DMS53 (cell line): ENCODE measurements at places on chromosomes 3 and 15.

DNA sequence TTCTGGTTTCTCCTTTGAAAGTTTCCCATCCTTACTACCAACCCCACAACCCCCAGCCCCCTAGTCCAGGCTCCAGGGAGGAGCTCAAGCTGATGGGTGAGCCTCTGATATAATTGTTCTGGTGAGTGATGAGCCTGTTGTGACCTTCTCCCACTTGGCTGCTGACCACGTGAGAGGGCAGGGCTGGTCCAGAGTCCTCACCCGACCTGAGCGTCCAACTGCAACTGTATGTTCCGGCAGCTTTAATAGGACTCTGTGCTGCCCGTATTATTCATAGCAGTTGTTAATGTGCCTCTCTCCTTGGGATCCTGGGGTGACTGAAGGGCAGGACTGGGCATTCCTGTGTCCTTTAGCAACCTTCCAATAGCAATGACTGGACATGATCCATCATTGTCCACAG is 56.2 kb downstream of the B3GNT5 start:
- no peak for DNase-seq

DNA sequence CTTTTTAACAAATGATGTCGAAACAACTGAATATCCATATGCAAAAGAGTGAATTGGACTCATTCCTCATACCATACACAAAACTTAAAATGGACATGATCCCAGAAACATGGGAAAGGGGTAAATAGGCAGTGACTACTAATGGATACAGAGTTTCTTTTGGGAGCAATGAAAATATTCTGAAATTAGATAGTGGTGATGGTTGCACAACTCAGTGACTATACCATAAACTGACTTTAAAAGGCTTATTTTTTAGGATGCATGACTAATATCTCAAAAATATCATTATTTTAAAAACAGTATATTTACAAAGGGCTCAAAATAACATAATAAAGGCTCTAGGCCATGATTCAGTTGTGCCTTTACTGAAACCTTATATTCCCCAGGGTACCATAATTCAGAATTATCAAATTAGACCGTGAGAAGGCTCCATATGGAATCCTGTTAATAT is 16.3 kb upstream of the ATP13A3 start:
- DNase-seq, result no peak

GRCh38 chr3:174425422-174425821 is 433.7 kb upstream of the NAALADL2 start:
- DNase-seq, result no peak

DNA sequence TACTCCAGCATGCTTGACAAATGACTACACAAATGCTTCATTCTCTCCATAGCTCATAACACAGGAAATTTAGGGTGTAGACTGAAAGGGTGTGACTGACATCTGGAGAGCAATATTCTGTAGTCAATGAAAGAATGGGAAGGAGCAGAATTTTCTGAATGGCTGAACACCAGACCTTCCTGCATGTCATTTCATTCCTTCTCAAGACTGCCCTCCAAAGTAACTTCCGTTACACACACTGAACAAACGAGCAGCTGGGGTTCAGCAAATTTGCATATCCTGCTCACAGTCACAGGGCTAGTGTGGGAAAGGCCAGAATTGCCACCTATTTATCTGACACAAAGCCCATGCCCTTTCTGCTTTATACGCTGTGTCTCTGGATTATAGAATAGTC is 325.0 kb upstream of the CFAP20DC start:
- DNase-seq, result no peak

GRCh38 chr3:114929971-114930732 is 216.9 kb downstream of the ZBTB20 start:
- no peak for DNase-seq

DNA sequence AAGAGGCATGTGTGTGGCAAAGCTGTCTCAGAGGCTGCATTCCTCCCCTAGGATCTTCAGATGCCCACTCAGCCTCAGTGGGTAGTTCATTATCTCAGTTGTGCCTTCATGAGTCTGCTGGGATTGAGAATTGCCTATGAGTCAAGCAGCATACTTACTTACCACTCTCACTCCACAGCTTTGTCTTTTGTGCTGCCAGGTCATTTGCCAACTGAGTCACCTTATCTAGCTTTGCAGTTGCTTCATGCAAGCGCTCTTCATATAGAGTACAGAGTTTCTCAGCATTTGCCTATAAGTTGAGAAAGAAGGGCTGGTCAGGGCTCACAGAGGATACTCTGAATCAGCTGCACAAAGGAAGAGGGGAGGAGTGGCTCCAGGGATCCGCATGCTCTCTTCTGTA is 89.5 kb downstream of the MYH15 start:
- no peak for DNase-seq

- peak; percentile 6 for DNase-seq
Measured at GRCh38 chr3:10322352-10322710, 1.4 kb upstream of the SEC13 start.

DNA sequence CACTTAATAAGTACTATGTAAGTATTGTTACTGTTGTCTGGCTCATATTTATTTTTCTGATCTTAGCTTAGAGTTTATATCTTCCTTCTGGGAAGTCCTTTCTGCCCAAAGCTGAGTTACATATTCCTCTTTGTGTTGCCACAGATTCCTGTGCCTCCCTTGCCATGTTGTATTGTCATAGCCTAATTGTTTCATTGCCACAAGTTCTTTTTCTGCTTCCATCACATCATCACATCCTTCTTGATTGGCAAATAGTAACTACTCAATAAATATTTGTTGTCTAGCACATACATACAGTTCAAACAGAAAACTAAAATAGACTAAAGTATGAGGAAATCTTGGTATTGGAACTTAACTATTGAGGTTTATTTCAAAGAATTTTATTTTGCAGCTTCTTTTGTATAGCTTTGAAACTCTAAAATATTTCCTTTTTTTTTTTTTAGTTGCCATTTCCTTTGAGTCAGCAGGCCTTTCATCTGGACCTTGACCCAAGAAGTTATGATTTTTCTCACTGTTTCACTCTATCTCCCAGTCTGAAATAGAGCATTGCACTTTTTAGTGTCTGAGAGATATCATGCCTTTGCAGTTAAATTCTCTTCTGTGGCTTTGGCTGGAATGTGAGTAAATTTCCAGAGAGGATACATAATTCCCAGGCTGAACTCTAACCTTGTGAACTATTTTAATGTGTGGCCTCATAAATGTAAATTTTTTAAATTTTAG is 98.2 kb downstream of the ZNF609 start:
- no peak for DNase-seq

DNA sequence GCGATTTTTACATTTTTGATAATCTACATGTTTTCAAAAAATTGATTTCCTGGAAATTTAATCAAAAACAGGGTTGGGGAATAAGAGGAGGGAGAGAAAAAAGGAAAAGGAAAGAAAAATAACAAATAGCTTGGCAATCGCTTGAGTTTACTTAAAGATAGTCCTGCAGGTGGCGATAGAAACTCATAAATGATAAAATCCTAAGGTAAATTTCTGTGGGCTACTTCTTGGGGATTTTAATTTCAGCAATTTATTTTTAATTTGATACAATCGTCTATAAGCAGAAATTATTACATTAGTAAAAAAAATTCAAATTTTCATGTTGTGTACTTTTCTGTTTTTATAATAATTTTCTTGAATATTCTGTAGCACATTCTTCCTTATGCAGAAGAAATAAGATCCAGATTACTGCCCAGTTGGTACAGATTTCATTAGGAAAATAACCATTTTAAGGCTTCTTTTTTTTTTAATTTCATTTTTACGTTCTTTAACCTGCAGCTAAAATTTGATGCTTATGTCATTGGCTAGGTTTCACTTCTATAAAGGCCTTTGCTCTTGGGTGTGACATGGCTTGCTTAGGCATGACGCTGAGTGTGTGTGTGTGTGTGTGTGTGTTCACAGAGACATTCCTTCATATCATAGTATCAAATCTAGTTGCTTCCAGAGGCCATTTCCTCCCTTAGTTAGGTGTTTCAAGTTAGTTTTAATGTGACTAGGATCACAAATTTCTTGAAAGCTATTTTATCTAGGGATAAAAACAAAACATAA is 181.8 kb downstream of the MCTP2 start:
- peak; percentile 35 for DNase-seq

- DNase-seq, result no peak
Measured at GRCh38 chr3:9791790-9792404, 376 bp downstream of the TADA3 start.

GRCh38 chr3:40869939-40870338 is 329.4 kb upstream of the CTNNB1 start:
- DNase-seq, result no peak

DNA sequence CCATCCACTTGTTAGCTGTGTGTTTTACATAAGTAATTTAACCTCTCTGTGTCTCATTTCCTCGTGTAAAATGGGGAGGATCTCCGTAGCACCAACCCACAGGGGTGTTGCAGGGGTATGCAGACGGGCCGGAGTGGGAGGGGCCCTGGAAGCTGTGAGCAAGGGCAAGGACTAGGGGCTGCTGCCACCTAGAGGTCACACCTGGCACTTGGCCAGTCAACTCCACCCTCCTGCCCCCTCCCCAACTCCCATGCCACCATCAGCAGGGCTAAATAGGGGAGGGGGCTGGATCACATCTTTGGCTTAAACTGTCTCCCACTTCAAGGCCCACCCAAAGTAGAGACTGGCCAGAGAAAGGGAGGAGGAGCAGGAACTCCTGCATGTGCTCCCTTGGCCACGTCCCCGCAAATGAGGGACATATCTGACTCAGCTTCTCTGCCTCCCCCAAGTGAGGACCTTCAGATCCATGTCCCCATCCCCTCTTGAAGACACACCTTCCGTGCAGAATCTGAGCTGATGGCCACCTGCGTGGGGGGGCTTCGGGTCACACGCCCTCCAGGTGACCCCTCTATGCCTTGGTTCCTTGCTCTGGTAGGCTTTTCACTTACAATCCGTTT is 2.6 kb downstream of the CCDC9B start:
- DNase-seq, result peak; percentile 84

DNA sequence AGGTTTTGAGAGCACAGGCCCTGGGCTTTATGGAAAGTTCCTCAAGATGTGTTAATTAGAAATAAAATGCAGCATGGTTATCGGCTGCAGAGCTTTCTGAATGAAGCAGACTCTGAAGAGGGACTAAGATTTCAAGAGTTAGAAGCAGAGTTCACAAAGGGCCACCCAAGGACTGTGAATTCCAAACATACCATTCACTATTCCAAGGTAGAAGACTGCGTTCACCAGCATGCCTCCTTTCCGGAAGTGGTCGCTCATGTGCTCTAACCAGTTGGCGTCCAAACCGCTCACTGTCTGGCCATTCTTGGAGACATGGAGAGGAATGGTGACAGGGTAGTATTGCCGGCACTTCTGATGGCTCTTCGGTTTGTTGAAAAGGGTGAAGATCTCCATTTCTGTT is 104.9 kb downstream of the OXNAD1 start:
- DNase-seq, result no peak

GRCh38 chr3:79066481-79066880 is 701.3 kb downstream of the ROBO1 start:
- DNase-seq, result no peak

GRCh38 chr3:58999774-59000160 is 50.1 kb downstream of the CFAP20DC start:
- no peak for DNase-seq

- no peak for DNase-seq
Measured at GRCh38 chr3:39378088-39378487, 5.1 kb upstream of the SLC25A38 start.

- no peak for DNase-seq
Measured at GRCh38 chr3:81565041-81565440, 196.4 kb downstream of the GBE1 start.

GRCh38 chr3:11530153-11530721 is 113.5 kb downstream of the VGLL4 start:
- no peak for DNase-seq

- DNase-seq, result peak; percentile 17
Measured at GRCh38 chr15:50162969-50163718, 18.9 kb upstream of the SLC27A2 start.

DNA sequence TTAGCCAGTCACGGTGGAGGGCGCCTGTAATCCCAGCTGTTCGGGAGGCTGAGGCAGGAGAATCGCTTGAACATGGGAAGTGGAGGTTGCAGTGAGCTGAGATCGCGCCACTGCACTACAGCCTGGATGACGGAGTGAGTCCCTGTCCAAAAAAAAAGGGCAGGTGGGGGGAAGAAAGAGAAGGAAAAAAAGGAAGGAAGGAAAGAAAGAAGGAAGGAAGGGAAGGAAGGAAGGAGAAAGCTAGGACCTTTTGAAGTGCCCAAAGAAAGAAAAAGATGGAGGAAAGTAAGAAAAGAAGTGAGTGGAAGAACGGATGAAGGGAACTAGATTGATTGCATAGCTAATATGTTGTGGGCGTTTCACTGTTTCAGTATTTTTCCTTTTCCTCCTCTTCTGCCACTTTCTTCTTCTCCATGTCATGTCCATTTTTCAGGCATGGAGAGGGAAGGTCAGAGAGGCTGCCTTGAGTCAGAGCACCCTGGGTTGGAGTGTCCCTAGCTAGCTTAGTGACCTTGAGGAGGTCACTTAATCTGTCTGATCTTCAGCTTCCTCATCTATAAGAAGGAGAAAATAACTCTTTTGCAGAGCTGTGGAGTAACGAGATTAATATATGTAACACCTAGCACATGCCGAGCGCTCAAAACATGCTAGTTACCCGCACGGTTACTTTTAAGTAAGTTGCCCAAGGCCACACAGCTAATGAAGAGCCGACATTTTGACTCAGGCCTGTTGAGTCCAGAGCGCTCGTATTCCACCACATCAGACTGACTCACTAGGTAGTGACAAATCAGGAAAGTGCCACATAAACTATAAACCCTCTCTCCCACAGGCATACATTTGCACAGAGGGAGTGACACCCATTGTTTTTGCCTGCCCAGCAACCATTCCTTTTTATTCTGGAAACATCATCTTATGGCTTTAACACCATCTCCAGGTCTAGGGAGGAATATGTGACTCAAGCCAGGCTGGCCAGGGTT is 42.2 kb downstream of the BHLHE40 start:
- peak; percentile 1 for DNase-seq

- no peak for DNase-seq
Measured at GRCh38 chr15:41923401-41923997, 29.6 kb upstream of the SPTBN5 start.

GRCh38 chr15:99143655-99144610 is 39.1 kb downstream of the SYNM start:
- DNase-seq, result no peak

- no peak for DNase-seq
Measured at GRCh38 chr3:120821426-120821825, 78.9 kb downstream of the GTF2E1 start.

- peak; percentile 10 for DNase-seq
Measured at GRCh38 chr3:175105066-175105465, 245.9 kb downstream of the NAALADL2 start.

- DNase-seq, result peak; percentile 23
Measured at GRCh38 chr15:64004056-64004455, 42.2 kb downstream of the DAPK2 start.

- no peak for DNase-seq
Measured at GRCh38 chr15:67670647-67671305, 128.3 kb downstream of the MAP2K5 start.

GRCh38 chr3:189517981-189518380 is 113.2 kb upstream of the TP63 start:
- peak; percentile 12 for DNase-seq

GRCh38 chr3:177778633-177779032 is 581.4 kb upstream of the TBL1XR1 start:
- DNase-seq, result no peak

- no peak for DNase-seq
Measured at GRCh38 chr3:153246331-153246730, 84.3 kb downstream of the RAP2B start.

- DNase-seq, result no peak
Measured at GRCh38 chr3:126958638-126959085, 24.3 kb upstream of the PLXNA1 start.

GRCh38 chr15:50051811-50052419 is 67.1 kb downstream of the ATP8B4 start:
- peak; percentile 88 for DNase-seq
